ENCODE measurements at places on chromosomes 7 and 10. TPM values are rescaled to one million over a fixed set of nuclear protein-coding genes. Genes with fewer than 3 reads are reported as not detected.

DNA sequence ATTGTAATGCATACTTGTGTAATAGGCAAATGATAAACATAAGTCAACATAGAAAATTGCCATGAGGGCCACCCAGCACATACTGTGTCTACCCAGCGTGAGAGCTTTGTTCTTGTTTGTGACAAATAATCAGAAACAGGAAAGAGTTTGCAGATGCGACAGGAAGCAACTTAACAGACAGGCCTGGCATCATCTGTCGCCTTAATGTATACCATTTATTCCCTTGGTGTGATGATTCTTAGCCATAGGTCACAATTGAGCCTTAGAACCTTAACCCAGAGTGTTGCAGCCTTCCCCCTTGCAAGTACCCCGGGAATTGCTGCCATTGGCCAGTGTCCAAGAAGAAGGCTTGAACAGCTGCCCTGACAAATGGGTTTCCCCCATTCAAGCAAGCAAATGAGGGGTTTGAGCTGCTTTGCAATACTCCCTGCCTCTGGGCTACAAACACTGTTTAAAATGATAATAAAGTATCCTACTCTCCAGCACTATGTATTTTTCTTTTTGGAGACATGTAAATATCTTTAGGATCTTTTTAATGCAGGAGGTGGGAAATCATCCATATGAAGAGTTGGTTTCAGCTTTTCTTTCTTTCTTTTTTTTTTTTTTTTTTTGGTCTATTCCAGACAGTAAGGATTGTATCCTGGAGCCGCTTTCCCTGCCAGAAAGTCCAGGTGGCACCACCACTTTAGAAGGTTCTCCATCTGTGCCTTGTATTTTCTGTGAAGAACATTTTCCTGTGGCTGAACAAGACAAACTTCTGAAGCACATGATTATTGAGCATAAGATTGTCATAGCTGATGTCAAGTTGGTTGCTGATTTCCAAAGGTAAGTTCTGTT is 80.0 kb downstream of the ZNF277 start:
- DNase-seq: no peak

DNA sequence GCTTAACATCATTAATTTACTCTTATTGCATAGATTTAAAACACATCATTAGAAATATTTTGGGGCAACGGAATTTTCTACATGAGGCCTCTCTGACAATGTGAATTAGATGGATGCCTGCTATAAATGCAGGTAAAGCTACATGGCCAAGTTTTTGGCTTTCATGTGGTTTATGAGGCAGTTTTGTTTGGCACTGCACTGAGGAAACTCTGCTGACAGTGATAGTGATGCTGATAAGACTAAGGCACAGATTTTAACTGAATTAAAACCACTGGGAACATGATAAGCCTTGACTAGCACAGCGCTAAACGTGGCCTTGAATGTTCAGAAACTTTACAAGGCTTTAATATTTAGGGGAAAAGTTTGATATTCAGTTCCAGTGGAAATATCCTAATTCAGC is 114.3 kb upstream of the NOBOX start:
- DNase-seq: no peak

GRCh38 chr10:11313463-11313862 is 295.8 kb downstream of the CELF2 start:
- no peak for DNase-seq

The ANLN gene
- 2.4 TPM for total RNA-seq

DNA sequence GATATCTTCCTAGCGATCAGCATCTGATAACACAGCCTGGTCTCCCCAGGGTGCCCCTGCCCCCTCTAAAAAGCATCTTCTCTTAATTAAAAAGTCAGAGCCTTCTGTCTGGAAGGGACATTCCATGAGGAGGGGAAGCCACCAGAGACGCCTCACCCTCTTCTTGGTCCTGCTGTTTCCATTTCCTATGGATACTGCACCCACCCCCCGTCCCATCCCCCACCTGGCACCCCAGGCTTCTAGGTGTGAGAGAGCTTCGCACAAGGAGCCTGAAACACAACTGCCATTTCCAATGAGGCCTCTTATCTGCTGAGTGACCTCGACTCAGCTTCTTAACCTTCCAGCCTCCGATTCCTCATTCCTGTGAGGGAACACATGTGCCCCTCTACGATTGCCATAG is 51.4 kb downstream of the COL13A1 start:
- DNase-seq: no peak

The CPN1 gene
- not detected for total RNA-seq

- no peak for DNase-seq
These were observed 23.7 kb downstream of the CRPPA start for GRCh38 chr7:16397501-16398145.

DNA sequence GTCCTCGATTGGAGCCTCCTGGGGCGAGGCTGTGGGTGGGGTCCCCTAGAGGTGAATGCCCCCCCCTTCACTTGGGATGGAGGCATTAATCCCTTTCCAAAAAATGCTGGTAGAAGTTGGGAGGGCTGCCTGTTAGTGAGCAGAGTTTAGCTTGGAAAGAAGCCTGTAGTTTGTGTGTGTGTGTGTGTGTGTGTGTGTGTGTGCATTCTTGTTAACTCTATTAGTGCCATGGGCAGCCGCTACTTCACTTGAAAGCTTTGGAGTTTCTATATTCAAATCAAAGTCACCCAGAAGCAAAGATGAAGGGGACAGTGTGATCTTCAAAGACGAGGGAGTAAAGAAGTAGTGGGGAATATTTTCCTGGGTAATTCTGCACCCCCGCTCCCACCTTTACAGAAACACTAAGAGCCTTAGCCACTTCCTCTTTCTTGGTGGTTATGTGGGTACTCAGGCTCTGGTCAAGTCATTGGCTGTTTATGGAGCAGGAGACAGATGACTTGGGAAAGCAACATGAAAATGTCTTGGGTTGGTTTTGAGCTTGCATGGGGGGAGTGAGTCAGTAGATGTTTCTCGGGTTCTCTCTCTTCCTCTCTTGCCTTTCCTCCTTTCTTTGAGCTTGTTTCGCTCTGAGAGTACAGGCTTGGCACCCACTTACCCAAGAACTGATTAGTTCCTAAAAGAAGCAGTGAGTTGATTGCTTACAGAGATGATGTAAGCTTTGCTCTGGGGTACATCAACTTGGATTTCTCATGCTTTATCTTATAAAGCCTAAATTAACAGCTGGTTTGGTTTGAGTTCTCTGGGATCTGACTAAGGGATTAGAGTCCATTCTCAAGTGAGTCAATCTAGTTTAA is 35.9 kb downstream of the TCF7L2 start:
- DNase-seq: no peak

GRCh38 chr7:127911968-127912511 is 119.2 kb downstream of the LRRC4 start:
- no peak for DNase-seq

- peak; percentile 27 for DNase-seq
These were observed 670 bp downstream of the TPK1 start for GRCh38 chr7:144835155-144835611.

DNA sequence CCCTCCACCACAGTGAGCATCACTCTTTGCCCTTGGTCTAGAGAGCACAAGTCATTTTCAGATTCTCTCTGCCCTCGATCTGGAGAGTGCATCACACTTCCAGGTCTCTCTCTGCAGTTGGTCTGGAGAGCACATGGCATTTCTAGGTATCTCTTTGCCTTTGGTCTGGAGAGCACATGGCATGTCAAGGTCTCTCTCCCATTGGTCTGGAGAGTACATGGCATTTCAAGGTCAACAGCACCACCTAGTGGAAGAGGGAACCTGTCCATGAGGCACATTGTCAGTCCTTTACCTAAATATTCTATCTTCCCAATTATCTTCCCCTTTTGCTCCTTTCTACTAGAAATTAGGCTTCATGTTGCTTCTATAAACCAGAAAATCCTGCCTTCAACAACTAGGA is 1139.4 kb downstream of the XPNPEP1 start:
- no peak for DNase-seq

DNA sequence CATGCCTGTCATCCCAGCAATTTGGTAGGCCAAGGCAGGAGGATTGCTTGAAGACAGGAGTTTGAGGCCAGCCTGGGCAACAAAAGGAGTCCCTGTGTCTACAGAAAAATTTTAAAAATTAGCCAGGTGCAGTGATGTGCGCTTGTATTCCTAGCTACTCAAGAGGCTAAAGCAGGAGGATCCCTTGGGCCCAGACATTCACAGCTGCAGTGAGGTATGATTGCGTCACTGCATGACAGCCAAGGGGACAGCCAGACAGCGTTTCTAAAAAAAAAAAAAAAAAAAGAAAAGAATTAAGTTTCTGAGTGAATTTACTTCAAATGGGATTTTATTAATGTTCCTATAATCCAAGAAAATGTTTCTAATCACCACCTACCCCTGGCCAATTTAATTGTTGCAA is 87.4 kb upstream of the RNF148 start:
- DNase-seq: no peak

The FAM53B gene
- 19.2 TPM for total RNA-seq

DNA sequence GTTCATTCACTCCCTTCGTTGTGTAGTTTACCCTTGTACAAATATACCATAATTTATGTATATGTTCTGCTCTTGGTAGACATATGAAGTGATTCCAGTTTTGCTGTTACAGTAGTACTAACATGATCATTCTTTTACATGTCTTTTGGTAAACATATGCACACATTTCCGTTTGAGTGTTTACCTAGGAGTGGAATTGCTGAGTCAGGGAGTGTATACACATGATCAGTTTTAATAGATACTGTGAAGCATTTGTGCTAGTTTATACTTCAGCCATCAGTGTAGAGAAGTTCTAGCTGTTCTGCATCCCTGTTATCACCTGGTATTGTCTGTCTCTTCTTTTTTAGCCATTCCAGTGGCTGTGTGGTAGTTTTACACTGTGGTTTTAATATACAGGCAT is 34.5 kb upstream of the CYP26C1 start:
- DNase-seq: no peak

The CALY gene
- total RNA-seq: not detected

The LRRC17 gene
- not detected for total RNA-seq

DNA sequence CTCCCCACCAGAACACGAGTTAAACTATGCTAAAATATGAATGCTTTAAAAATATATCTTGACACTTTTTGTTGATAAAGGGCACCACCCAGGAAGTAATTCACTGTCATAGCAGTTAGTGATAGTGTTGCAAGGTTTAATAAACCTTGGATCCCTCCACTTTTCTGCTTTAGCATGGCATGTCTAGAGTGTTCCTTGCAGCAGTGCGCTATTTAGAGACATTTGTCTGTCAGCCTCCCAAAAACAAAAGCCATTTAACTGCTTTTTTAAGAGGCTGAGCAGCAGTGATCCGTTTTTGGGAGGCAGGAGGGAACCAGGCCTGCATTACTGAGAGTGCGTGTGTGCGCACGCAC is 69.6 kb upstream of the RAB11FIP2 start:
- no peak for DNase-seq

GRCh38 chr10:1406967-1407945 is 330.1 kb downstream of the ADARB2 start:
- DNase-seq: no peak

DNA sequence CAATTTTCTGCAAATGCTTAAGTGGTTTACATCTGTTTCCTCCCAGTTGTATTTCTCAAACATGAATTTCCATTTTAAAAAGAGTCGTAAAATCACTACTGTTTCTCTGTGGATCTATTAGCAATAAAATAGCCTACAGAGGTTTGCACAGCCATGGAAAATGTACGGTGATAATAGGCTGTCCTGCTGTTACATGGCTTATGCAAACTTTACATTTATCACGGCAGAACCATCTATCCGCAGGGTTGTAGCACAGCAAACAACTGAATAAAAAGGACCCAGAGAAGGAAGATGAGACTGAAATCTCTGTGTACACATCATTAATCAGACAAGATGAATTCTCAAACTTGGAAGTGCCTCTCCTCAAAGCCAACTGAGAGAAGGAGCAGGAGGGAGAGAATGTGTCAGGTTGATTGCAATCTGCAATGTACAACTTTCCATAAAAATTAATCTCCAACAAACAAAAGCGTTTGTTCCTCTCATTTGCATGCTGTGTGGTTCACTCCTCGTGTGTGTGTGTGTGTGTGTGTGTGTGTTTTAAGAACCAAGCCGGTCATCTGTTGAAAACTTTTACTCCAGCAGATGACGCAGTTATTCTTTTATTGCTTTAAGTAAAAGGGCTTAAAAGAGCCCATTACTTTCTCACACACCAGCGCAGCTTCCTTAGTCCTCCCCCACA is 279.3 kb downstream of the SKAP2 start:
- DNase-seq: no peak

All from activated T-cell treated with anti-CD3 and anti-CD28 coated beads, Interleukin-2, amount 50 U/mL, for 4 hours (primary cell).